ENCODE measurements at places on chromosomes 3 and 15.

- peak; percentile 17 for DNase-seq
These were observed 78.5 kb upstream of the FAM174B start for GRCh38 chr15:92733934-92734521.

- DNase-seq, result no peak
These were observed 8.5 kb upstream of the PIAS1 start for GRCh38 chr15:68045289-68046265.

GRCh38 chr3:56189536-56189935 lies 278.7 kb downstream of the ERC2 start:
- no peak for DNase-seq

GRCh38 chr15:89115547-89115946 lies 27.3 kb downstream of the ABHD2 start:
- no peak for DNase-seq

DNA sequence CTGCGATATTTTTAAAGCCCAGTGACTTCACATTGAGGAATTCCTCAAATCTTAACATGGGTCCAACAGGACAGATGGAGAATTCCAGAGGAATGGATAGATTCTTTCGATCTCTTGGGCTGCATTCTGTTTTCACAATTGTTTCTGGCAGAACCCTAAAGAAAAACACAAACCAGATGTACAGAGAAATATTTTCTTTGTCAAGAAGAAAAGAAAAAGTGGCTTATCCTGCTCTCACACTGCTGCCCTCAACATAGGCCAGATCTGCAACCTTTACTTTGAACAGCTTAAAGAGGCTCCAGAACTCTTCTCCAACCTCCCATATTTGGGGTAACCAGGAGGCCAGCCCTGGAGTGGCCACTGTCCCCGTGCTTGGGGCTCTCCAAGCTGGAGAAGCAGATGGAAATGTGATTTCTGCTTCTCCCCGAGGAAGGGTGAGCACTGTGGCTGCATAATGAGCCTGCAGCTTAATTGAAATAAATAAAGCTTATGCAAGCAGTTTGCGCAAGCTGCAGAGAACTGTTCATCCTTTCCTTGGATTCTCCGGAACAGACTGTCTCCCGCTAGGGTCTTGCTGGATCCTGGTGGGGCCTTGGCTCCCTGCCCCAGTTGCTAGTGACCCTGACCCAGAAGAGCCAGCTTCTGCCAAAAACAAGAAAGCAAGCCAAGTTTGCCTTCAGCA lies 453.2 kb upstream of the PROK2 start:
- no peak for DNase-seq

GRCh38 chr15:68206711-68207151 lies 1.6 kb upstream of the CALML4 start:
- DNase-seq, result no peak

DNA sequence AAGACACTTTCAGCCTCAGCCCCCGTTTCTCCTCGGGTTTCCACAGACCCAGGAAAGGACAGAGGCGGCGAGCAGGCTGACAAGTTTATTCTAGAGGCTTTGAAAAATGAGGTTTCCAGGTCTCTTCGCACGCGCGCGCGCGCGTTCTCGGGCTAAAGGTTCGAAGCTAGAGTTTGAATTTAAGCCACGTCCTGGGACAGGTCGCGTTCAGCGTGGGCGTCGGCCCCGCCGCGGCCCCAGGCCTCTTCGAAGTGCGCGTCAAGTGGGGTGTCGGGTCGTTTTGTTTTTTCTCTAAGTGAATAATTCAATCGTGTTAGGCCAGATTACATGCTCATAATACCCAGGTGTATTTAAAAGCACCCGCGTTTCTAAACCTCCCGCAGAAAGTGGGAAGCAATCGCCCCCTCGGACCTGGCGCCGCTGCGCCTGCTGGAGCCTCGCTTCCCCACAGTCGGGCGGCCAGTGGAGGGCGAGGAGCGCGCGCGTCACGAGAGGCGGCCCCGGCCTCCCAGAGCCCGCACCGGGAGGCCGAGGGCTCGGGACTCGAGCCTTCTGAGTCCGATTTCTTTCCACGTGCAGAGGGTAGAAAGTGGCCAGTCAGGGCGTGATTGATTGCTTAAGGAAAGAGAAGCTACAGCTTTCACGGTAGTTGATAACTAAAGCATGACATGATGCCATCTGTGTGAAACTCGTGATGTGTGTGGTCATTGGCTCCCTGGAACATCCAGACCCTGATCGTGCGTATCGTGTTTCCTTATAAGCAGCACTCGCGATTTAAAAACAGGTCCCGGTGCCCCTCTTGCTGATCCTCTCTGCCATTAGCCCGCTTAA lies 15.8 kb upstream of the SOX2 start:
- DNase-seq, result no peak

DNA sequence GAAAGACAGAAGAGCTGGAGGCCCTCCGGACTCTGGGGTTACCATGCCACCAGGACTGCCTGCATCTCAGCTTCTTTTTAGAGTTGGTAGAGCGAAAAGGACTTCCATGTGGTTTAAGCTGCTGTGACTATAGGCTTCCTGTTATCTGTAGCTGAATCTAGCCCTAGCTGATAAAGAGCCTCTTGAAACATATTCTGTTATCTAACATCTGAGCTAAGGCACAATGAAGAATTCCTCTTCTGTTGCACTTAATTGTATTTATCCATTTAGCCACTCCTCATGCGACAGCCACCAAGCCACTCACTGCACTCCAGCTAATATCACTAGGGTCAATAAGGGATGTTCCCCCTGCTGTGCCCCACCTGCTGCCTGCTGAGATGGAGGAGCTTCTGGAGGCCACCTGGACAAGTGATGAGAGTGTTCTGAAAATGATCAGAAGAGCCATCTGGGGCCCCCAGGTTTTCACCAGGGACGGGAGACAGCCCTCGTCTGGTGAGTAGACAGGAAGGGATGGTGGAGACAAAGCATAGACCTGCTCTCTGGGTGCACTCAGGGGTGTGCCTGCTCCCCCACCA lies 94.6 kb upstream of the PLXNA1 start:
- DNase-seq, result no peak

DNA sequence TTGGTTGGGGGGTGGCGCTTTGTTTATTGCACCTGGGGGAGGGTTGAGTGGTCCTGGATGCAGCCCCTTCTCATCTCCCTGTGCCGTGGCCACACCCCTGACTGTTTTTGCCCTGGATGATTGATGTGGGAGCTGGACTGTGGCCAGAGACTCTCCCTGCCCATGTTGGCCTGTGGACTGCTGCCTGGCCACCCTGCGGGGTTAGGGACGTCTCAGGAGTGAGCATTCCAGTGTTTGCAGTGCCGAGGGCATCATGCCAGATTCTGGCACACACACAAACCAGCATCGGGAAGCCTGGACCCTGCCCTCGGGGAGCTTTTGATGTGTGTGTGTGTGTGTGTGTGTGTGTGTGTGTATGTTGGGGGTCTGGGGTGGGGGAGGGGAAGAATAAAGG lies 15.8 kb downstream of the APBA2 start:
- no peak for DNase-seq

DNA sequence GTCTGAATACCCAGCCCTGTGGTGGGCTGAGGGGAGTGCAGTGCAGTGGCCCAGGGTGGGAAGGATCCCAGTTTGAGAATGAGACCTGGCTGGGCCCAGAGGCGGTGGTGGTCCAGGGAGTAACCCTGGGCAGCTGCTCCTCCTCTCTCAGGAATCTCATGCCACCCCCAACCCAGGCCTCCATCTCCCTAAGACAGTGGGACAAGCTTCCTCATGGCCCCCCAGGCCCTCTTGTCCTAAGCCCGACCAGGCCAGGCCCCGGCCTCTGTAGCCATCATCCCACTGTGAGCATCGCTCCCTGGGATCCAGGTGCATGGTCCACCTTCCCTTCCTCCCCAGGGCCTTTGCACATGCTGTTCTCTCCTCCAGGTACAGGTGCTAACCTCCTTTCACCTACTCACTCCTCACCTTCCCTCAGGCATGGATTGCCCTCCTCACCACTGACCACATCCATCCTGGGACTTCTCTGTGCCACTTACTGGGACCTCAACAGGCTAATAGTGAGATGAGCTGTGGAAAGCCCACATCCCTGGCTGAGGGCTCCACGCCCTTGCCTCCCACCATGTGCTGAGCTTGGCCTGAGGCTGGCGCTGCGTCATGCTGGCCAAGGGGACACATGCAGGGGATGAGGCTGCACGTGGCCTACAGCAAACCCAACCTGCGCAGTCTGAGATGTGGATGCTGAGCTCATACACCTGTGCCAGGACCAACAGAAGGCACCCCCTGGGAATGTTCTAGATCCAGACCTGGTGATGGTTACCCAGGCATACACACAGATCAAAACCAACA lies 9.9 kb downstream of the CHDH start:
- no peak for DNase-seq

DNA sequence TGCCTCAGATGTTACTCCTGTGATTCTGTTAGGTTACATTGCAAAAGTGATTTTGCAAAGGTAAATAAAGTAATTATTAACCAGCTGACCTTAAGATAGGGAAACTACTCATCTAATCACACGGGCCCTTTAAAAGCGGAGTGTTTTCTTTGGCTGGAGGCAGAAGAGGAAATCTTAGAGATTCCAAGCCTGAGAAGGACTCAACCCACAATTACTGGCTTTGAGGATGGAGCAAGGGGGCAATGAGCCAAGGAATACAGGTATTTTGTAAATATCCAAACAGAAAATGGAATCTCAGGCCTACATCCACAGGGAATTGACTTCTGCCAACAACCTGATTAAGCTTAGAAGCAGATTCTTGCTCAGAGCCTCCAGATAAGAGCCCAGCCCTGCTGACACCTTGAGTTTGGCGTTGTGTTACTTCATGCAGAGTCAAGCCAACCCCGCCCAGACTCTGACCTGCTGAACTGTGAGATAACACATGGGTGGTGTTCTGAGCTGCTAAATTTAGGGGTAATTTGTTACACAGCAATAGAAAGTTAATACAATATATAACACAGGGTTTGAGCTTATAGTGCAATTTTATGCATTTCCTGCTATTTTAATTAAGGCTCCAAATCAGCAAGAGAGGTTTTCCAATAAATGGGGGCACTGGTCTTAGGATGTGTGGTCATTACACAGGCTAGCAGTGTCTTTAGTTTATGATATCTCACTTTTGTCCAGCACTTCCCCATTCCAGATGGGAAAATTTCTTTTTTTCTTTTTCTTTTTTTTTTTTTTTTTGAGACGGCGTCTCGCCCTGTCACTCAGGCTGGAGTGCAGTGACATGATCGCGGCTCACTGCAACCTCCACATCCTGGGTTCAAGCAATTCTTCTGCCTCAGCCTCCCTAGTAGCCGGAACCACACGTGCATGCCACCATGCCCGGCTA lies 19.5 kb downstream of the NFKBIZ start:
- DNase-seq, result no peak

- DNase-seq, result no peak
These were observed 14.8 kb downstream of the SCAMP2 start for GRCh38 chr15:74858369-74858740.
